ENCODE measurements at places on chromosomes 16 and 17.

- DNase-seq, result no peak
These were observed 21.3 kb upstream of the BAIAP2 start for GRCh38 chr17:81013642-81014041.

GRCh38 chr16:2475413-2476344, 752 bp downstream of the TBC1D24 start:
- DNase-seq, result peak; percentile 46

DNA sequence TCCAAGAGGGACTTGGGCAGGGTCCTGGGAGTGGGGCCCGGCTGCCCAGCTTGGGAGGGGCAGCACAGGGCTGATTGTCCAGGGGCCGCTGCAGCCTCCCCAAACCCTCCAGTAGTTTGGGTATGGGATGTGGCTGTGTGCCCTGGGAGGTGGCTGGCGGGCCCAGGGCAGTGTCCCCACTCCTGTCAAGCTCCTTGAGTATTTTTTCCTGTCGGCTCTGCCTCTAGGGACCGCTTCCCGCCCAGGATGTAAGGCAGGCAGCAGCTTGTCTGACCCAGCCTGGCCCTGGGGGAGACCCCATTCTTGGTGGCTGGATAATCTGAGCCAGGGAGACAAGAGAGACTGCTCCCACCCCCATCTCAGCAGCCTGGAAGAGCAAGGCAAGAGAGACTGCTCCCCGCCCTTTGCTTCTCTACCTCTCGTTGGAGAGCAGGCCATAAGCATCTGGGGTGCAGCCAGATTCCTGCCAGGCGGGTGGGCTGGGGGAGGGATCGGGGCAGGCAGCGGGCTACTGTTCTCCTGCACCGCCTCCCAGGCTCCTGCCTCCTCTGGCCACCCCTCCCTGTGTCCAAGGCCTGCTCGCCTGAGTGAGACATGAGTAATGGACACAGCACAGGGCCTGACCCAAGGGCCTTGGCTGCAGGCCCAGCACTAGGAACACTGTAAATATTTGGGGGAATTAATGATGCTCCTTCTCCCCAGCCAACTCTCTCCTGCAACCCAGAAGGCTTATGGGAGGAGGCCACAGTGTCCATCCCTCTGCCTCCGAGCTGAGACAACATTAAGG, 18.4 kb upstream of the ITGA3 start:
- DNase-seq, result no peak

GRCh38 chr16:74049027-74049426, 247.6 kb upstream of the PSMD7 start:
- DNase-seq, result no peak

DNA sequence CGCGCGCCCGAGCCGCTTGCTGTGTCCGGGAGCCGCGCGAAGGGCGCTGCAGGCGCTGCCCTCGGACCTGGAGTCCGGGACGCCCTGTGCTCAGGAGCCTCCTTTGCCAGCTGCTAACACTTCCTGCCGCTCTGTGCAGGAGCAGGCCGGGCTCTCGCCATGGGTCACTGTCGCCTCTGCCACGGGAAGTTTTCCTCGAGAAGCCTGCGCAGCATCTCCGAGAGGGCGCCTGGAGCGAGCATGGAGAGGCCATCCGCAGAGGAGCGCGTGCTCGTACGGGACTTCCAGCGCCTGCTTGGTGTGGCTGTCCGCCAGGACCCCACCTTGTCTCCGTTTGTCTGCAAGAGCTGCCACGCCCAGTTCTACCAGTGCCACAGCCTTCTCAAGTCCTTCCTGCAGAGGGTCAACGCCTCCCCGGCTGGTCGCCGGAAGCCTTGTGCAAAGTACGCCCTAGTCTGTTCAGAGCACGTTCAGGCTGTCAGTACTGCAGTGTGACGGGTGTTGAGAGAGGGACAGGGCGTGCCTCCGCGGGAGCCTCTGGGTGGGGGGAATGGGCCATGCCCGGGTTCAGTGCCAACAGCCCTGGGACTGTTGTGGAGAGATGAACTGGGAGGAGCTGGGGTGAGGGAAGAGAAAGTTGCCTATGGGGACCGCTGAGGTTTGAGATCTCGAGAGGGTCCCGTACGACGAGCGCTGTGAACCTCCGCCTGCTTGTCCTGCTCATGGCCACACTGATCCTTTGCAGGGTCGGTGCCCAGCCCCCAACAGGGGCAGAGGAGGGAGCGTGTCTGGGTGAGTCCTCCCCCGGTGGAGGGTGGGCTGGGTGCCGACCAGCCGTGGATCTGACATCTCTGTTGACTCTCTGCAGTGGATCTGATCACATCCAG, 1.3 kb downstream of the ZNF276 start:
- DNase-seq, result peak; percentile 80

DNA sequence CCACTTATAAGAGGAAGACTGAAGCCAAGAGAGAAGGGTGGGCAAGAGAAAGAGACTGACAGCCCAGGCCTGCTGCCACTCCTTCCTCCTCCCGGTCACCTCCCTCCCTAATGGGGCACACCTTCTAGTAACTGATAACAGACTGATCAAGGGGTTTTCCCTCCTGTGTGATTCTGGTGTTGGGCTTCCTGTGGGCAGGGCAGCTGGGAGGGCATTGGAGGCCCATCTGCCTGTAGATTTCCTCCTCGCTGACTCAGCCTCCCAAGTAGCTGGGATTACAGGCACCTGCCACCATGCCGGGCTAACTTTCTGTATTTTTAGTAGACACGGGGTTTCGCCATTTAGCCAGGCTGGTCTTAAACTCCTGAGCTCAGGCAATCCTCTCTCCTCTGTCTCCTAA, 16.2 kb downstream of the CA4 start:
- DNase-seq, result peak; percentile 39

DNA sequence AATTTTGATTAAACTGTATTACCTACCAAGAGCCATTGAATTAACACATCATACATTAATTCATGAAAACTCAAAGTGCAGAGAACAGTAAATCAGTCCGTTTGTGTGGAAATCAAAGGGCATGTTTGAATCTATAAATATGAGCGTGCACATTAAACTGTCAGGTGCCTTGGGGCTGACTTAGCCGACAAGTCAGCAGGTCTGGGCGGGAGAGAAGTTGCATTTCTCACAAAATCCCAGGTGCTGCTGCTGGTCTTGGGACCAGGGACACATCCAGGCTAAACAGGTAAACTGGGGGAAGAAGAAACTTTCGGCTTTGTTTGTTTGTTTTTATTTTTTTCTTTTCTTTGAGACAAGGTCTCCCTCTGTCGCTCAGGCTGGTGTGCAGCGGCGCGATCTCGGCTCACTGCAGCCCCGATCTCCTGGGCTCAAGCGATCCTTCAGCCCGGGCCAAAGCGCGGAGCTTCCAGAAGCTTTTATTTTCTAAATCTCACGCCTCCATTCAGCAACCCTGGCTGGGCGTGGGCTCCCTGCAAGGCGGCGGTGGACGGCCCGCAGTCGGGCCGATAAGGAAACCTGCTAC, 213.9 kb downstream of the MRTFB start:
- no peak for DNase-seq

- DNase-seq, result no peak
These were observed 90.5 kb downstream of the SEC14L1 start for GRCh38 chr17:77231076-77231871.

- no peak for DNase-seq
These were observed 5.6 kb downstream of the FMNL1 start for GRCh38 chr17:45227101-45227925.

GRCh38 chr16:71192387-71192786, 38.1 kb downstream of the HYDIN start:
- no peak for DNase-seq

DNA sequence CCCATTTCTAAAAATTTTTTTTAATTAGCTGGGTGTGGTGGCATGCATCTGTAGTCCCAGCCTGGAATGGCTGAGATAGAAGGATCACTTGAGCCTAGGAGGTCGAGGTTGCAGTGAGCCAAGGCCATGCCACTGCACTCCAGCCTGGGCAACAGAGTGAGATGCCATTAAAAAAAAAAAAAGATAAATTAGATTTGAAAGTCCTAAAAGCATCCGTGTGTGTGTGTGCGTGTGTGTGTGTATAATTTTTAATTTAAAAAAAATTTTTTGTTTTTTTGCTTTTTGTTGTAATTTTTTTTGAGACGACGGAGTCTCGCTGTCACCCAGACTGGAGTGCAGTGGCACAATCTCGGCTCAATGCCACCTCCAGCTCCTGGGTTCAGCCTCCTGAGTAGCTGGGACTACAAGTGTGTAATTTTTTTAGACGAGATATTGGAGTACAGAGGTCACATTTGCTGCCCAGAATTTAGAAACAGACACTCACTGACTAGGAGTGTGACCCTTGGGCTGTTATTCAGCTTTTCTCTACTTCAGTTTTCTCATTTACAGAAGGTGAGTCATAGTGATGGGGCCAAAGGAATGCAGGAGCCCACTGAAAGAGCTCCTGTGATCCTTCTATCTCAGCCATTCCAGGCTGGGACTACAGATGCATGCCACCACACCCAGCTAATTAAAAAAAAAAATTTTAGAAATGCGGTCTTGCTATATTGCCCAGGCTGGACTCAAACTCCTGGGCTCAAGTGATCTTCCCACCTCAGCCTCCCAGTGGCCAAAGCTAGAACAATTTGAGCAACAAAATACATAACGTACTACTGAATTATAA, 25.5 kb upstream of the TBX4 start:
- DNase-seq, result no peak

- no peak for DNase-seq
These were observed 18.5 kb upstream of the SPNS2 start for GRCh38 chr17:4479982-4480751.

DNA sequence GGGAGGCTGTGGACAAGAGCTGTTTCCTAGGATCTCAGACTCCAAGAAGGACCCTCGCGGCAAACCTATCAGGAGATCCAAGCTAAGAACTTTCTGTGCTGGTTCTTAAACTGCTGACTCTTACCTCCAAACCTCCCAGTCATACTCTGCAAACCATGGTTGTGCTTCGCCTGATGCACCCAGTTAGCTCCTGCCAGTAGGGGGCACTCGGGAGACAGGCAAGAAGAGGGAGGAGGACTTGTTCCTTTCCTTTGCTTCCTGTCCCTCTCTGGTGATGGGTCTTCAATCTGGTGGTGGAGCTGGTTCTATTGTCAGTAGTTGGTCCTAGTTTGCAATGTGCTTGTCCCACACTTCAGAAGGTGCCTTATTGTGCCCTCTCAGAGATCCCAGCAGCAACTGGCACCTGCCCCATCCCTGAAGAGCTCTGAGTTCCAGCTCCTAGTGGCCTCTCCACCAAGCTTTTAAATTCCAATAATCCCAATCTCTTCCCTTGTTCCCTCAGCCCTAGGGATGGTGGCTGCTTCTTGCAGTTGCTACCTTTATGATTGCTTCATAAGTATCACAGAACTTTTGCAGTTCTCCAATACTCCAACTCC, 113.5 kb upstream of the RPL38 start:
- peak; percentile 84 for DNase-seq

GRCh38 chr17:56891751-56892150, 22.1 kb downstream of the TRIM25 start:
- peak; percentile 74 for DNase-seq

GRCh38 chr17:3157218-3157617, 29.9 kb upstream of the OR1G1 start:
- DNase-seq, result no peak

GRCh38 chr17:19414396-19415280, 3.6 kb downstream of the RNF112 start:
- DNase-seq, result no peak

DNA sequence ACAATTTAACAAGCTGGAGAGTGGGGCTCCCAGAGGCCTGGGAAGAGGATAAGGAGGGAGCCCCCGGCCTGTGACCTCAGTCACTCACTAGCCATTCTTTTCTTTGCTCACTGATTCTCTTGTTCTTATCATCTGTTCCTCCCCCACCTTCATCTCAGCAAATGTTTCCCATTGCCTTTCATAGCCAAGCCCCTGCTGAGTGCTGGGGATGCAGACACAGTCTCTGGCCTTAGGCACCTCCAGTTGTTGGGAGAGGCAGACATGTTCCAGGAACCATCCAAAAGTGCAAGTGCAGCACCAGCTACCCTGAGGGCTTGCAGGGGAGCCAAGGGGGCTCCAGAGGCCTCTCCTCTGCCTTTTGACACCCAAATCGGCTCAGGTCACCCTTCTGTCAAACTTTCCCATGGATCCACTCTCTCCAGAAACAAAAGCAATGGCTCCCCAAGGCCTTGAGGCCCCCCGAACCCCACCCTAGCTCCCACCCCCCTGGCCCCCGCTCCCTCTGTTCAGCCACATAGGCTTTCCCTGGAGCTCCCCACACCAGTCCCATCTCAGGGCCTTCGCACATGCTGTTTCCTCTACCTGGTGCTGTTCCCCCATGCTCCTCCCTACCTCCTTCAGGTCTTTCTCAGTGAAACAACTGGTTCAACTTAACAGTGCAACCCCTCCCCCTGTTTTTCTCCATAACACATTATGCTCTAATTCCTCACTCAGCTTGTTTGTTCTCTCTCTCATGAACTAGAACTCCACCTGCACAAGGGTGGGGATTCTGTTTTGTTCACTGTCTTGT, 14.9 kb upstream of the KCNJ12 start:
- DNase-seq, result no peak

DNA sequence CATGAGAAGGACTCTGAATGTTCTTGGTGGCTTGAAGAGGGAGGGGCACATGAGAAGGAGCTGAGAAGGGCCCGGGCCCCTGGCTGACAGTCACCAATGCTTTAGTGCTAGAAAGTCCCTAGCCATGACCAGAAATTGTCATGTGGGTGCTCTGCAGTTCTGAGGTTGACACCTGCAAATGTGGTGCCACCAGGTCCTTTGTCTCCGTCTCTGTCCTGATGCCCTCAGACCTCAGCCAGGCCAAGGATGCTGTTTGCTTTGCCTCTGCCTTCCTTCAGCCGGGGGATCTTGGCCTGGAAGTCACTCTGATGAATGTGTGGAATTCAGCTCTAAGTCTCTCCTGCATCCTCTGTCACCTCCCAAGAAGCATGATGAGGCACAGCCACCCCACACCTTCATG, 63.6 kb downstream of the TNFRSF13B start:
- DNase-seq, result no peak

- DNase-seq, result no peak
These were observed 192.8 kb downstream of the SHCBP1 start for GRCh38 chr16:46428108-46429061.

GRCh38 chr17:28484296-28484695, 10.9 kb downstream of the SLC13A2 start:
- no peak for DNase-seq

DNA sequence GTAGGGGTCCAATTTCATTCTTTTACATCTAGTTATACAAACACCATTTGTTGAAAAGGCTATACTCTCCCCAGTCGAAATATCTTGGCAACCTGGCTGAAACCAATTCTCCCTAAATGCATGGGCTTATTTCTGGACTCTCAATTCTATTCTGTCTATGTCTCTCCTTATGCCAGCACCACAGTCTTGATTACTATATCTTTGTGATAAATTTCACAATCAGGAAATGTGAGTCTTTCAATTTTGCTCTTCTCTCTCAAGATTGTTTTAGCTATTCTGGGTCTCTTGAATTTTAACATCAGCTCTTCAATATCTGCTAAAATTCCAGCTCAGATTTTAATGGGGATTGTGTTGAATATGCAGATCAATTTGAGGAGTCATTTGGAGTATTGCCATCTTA, 5.9 kb upstream of the TRIM25 start:
- no peak for DNase-seq

- no peak for DNase-seq
These were observed 2.2 kb upstream of the UBE2Z start for GRCh38 chr17:48905987-48906515.

GRCh38 chr17:45432405-45433158, at the start of gene ARHGAP27:
Gene ARHGAP27 (minus strand): TSS chr17:45432870. CDS start chr17:45430279, 2,591 bp downstream.
- no peak for DNase-seq

Measured in activated CD4-positive, alpha-beta T cell treated with anti-CD3 and anti-CD28 coated beads for 48 hours (primary cell).